NCI-H187 (cell line): ENCODE measurements at places on chromosomes 3 and 15.

DNA sequence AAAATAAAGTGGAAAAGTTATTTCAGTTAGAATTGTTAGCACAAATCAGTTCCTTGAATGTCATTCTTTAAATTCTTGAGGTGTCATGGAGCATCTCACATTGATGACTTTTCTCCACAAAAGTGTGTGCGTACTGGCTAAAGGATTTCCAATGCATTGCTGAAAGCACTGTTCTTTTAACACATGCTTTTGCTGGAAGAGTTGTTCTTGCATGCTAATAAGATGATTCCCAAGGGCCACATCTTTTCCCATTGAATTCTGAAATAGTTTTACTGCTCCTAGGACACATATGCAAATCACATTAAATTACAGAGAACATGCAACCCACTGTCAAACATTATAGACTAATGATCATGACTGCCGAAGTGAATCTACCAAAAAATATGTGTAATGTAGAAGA is 516.3 kb upstream of the CADM2 start:
- DNase-seq = no peak

- no peak for DNase-seq
These were observed 1130.0 kb downstream of the NAALADL2 start for GRCh38 chr3:175989161-175989560.

- DNase-seq = no peak
These were observed 230.7 kb downstream of the CADPS start for GRCh38 chr3:62644493-62644892.

- DNase-seq = no peak
These were observed 118.2 kb upstream of the ALDH1A3 start for GRCh38 chr15:100761290-100761935.
